Kasumi-1 (cell line): ENCODE measurements at places on chromosomes 2 and 18.

DNA sequence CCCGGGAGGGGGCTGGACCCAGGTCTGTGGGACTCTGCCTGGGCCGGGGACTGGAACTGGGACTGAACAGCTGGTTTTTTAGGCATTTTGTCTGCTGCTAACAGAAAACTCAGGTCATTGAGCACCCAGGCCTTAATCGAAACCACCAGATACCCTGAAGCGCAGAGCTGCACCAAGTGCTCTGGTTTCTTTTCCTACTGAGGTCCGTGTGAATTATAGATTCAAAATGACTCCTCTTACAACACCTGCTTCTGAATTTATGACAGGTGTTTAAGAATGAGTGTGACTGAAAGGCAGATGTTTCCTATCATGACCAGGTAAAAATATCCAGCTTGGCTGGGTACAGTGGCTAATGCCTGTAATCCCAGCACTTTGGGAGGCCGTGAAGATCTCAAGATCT is 47.8 kb downstream of the TRAPPC12 start:
- no peak for DNase-seq

GRCh38 chr2:43154685-43155084 is 71.7 kb downstream of the ZFP36L2 start:
- no peak for DNase-seq

GRCh38 chr2:190695739-190696138 is 46.9 kb downstream of the NAB1 start:
- DNase-seq, result no peak

DNA sequence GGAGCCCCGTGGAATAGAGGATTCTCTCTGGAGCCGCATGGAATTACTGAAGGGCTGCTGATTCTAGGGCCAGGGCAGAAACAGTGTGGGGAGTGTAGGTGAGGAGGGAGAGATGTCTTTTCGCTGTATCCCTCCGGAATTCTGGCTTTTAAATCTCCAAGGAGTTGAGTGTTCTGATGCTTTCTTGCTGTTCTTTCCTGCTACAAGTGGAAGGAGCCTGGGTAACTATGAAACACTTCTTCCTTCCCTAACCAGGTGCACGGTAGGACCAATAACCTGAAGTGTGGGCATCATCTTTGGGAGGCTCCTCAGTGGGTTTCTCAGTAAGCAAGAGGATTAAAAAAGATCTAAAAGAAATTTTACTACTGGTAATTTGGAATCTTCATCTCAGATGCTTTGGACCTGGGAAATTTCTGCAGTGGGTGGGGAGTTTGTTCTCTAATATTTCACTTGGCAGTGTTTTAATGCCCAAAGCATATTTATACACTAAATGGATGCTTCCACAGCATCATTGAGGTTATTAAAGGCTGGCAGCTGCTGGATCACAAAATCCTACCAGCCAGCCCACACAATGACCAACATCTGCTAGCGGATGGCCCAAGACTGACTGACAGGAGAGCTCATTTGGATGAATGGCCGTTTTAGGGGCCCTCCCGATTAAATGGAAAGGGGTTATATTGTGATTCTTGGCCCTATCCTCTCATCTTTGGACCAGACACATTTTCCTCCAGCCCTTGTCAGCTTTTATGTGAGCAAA is 2.1 kb downstream of the EML6 start:
- DNase-seq, result no peak

DNA sequence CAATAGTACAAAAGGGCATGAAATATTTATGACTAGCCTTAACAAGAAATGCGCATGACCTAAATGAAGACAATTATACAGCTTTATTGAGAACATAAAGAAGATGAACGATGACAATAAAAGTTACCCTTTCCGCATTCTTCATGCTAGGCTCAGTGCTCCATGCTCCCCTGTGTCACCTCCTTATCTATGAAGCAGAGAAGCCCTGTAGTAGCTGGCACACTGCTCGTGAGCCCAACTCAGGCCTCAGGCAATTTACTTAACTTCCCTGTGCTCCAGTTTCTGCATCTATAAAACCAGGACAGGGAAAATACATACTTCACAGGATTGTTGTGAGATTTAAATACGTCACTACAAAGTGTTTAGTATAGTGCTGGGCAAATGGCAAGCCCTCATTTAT is 34.5 kb upstream of the NABP1 start:
- DNase-seq, result no peak
